ENCODE measurements at places on chromosomes 2 and 18.

- DNase-seq = no peak
Measured at GRCh38 chr2:17915099-17915498, 36.6 kb downstream of the KCNS3 start.

GRCh38 chr2:44429034-44429433 lies 67.3 kb downstream of the CAMKMT start:
- no peak for DNase-seq

DNA sequence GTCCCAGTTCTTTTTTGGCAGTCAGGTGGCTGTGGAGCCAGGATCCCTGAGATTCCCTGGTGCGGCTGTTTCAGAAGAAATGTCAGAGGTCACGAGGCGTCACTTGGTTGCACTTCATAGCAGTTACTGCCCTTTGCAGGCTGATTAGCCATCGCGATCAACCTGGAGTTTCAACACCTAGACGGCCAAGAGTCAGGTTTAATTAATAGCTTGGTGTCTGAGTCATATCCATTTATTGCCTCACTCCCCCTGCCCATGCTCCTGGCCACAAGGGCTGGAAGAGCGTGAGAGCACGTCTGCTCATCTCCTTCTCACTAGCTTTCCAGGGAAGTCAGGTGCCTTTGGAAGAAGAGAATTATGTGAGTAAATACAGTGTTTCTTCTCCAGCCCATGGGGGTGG lies 552.3 kb downstream of the TSN start:
- no peak for DNase-seq

DNA sequence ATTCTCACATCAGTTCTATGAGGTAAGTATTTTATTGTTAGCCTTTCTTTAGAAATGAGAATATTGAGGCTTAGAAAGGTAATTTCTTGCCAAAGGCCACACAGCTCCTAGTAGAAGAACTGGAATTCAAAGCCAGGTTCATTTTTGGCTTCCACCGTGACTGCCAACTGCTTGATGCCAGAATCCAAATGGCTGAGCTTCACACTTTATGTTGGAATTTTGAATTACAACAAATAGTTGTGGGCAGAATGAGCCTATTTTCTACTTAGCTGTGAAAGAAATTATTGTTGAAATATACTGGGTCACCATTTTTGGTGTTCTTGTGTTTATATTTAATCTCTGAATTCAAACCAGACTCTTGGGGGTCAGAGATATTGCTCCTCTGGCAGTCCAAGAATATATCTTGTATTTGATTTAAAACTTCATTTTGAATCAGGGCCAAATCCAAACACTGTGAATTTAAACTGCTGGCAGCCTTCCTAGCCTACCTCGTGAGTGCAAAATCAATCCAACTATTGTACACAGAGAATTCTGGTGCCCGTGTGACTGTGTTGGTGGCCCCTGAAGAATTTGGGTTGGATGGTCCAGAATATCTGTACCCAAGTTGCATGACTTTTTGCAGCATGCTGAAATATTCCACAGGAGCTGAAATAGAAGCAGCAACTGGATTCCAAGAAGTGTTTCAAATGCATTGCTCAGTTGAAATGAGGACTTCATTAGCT lies 35.6 kb upstream of the LPIN1 start:
- DNase-seq = no peak

DNA sequence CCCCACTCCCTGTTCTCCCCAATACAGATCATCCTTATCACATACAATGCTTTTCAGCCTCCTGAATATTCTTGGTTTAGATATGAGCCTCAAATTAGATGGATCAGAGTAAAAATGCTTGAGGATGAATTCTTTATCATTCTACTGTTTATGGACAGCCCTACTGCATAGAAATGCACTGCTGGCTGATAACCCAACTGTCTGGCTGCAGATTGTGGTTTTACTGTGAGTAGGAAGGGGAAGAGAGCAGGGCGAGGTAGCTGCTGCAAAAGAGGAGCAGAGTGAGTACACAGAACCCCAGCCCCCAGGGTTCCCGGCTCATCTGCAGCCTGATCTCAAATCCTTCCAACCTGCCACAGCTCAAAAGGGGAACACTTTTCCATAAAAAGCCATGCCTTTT lies 29.4 kb upstream of the NCOA1 start:
- no peak for DNase-seq

- no peak for DNase-seq
Measured at GRCh38 chr2:78260861-78261260, 738.7 kb upstream of the LRRTM4 start.

DNA sequence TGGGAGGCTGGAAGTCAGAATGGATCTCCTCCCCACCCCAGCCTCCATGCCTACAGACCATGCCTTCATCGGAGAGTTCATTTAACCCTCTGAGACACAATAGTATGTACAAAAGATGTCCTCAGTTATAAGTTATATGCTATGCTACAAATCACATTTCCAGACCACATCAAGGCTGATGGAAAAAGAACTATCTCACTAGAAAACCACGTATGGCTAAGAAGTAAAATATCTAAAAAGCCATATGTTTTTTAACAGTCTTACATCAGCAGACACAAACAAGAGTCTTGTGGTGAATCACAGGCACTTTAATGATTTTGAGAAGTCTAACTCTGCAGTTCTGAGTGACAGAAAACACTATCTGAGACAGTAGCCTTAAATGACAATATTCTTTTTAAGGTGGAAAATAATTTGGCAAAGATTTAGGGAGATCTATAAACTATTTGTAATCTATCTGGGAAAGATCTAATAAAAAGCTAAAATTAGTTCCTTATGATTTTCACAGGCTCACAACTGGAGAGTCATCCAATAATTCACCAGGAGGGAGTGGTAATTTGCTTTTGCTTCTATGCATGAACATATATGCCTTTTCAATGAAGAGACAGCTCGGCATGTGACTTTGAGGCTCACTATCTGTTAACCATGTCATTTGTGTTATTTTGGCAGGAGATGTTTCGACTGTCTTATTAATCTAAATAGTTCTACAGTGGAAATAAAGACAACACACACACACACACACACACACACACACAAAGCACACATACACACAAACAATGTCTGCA lies 197.5 kb downstream of the IRS1 start:
- DNase-seq = no peak

DNA sequence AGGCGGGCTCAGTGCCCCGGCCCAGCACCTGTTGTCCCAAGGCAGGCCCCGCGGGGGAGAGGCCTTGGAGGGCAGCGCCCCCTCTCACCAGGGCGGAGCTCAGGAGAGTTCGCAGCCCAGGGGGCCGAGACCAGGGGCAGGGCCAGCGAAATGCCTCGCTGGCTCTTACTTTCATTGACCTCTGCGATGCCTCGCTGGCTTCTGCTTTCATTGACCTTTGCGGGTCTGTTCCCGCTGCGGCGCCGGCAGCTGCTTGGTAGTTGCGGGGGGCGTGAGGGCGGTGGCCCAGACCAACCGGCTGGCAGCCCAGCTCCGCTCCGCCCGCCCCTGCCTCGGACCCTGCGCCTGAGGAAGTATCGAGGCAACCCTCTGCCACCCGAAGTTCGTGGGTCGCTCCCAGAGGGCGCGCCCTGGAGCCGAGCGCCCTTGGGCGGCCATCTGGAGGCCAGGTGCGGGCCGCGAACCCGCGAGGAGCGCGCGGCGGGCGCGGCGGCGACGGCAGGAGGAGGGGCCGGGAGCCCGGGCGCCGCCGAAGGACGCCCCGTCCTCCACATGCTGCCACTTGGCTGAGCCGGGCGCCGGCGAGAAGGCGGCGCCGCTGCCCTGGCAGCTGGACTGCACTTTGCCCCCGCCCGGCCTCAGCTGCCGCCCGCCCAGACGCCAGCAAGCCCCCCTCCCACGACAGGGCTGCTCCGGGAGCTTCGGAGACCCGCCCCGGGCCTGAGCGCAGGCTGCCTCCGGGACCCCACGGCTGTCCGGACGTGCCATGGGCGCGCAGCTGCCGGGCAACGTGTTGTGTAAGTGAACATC lies 118.0 kb upstream of the MSTN start:
- DNase-seq = peak; percentile 66

GRCh38 chr18:10558243-10558966 lies 32.6 kb downstream of the NAPG start:
- no peak for DNase-seq

- no peak for DNase-seq
Measured at GRCh38 chr18:76195601-76196000, 299.4 kb downstream of the ZNF516 start.

DNA sequence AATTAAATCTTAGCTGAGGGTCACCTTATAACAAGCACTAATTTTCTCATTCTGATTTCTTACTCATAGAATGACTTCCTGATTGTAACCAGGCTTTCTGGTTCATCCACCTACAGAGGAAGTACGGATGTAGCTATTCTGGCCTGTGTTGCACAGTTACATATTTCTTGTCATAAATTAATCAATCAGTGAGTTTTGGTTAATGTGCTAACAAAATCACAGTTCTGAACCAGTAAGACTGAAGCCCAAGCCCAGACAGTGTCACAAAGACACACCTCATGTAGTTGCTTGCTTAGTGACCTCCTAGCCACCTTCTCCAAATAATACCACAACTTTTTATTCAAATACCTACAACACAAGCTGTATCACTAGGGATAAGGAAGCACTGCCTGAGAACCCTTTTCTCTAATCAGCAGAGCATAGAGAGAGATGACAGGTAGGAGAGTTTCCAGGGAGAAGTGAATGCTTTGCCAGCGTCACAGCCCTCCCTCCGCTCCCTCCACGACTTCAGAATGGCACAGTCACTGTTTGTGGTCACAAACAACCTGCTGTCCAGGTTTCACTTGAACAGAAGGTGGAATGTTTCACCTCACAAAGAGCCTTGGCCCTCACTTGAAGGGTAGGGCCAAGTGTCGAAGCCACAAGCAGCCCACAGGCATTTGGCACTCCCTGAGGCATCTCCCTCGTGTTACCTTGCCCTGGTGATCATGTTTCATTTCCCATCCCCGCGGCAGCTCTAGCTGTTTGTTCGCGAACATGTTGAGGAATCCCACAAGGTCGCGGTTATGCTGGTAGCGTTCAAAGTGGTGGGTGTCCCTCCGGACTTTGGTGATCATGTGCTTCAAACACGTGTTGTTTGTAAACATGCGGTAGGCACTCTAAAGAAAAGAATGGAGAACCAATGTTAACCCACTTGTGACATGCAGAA lies 120.8 kb upstream of the STK17B start:
- DNase-seq = no peak

GRCh38 chr2:203649176-203649814 lies 57.1 kb upstream of the CD28 start:
- no peak for DNase-seq

DNA sequence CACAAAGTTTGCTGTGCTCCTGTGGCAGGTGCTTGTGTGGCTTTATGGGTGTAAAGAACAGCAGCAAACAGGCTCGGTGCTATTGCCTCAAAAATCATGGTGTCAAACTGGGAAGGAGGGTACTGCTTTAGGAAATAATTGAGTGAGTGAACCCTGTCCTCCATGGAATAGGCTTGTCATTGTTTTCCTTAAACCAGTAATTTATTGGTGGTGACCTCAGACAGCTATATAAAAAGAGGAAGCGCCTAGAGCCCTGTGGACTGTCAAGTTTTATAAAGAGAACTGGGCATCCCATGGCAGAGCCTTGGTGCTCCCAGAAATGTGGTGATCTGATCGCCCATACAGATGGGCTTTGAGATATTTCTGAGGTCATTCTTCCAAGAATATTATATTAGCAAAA lies 4.7 kb upstream of the CXCR4 start:
- no peak for DNase-seq

- DNase-seq = no peak
Measured at GRCh38 chr2:238162846-238163441, 4.2 kb downstream of the ERFE start.

DNA sequence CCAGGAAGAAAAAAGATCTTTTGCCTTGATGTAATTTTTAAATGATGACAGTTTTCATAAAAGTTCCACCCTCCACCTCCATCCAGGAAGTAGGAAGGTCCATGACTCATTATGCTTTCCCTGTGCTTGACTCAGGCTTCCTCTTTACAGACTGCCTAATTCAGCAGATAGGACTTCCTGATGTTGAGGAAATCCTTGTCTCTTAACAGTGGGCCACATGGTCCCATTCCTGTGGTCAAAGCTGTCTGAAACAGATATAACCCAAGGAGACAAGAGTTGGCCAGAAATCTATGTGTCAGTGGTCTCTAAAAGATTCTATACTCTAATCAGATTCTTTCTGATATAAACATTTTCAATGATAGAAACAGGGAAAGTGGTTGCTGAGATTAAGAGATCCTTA lies 119.1 kb downstream of the BAZ2B start:
- no peak for DNase-seq

DNA sequence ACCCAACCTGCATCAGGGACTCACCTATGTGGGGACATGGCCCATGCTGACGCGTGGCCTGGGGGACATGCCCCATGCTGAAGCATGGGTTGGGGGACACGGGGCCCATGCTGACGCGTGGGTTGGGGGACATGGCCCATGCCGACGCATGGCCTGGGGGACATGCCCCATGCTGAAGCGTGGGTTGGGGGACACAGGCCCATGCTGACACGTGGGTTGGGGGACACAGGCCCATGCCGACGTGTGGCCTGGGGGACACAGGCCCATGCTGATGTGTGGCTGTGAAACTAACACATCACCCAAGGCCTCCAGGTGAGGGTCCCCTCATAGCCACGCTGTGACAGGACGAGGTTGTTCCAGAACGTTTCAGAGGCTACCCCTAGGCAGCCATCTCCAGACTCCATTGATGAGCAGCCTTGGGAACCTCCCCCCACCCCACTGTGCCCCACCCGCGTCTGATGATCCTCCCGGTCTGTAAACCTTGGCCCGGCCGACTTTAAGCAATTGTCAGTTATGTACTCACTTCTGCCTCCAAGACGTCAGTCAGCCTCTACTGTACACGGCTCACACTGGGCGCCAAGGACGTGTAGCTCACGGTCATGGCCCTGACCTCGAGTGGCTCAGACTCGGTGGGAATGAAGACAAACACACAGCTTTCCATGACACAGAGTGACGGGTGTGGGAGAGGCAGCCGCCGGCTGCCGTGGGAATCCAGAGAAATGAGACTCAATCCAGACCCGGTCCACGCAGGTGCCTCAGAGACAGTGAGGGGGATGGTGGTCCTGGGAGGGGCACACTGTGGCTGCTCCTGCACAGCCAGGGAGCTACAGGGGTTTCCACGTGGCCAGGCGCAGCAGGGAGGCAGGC lies 50.2 kb upstream of the SLC66A3 start:
- no peak for DNase-seq

- DNase-seq = no peak
Measured at GRCh38 chr2:235343869-235344268, 150.0 kb upstream of the AGAP1 start.

DNA sequence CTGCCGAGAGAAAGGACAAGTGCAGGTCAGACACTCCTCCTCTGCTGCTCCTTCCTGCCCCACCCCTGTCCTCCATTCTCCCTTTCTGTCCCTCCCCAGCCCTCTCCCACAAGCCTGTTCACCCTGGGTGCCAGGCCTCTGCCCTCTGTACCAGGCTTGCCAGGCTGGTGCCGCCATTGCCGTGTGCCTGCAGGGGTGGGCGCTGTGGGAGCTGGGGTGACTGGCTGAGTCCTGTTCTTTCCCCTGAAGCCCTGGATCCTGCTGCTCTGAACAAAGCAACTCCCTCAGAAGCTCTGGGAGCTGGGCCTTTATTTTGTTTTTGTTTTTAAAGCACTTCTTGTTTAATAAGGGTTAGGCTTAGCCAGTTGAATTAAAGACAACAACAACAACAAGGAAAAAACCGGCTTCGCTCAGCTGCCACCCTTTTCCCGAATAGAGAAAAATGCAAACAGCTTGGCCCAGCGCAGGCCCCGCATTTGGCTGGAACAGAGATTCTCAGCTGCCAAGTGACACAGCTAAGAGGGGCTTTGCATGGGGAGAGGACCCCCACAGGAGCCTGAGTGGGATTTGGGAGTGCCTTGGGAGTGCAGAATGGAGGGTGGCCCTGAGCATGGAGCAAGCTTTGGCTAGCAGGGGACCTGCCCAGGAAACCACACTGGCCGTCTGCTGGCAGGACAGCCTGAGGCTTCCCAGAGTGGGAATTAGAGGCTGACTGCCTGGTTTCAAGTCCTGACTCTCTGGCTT lies 9.1 kb downstream of the PCARE start:
- no peak for DNase-seq

GRCh38 chr2:219968685-219969345 lies 341.4 kb downstream of the SLC4A3 start:
- no peak for DNase-seq

Data from HEK293T (cell line).